ENCODE measurements at places on chromosomes 5 and 9.

- DNase-seq, result no peak
Measured at GRCh38 chr9:1311462-1312042, 261.4 kb downstream of the DMRT2 start.

DNA sequence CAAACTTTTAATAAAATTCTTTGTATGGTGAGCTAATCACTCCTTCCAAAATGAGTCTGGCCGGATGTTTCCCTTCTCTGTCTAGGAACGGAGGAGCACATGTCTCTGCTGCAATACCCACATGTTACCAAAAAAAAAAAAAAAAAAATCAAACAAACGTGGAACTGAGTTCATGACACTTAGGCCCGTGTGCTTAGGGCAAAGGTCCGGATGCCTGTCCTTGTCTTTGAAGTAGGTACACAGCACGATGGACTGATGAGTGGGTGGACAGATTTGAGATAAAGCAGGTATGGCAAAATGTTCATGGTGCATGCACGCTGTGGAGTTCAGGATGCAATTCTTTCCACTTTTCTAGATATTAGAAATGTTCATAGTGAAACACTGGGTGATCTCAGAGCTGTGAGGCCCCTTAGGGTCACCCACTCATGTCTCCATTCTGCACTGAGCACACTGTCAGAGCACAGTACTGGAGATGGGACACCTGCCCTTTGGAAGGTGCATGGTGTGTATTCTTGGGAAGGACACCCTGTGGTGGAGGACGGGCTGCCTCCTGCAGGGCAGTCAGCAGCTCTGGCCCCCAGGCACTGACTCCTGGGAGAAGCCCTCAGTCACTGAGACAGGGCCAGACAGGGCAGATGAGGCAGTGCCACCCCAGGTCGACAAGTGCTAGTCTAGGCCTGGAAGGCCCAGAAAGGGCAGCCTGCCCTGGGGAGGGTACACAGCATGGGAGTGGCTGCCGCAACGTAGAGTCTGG, 43.6 kb downstream of the GADD45G start:
- no peak for DNase-seq

- peak; percentile 56 for DNase-seq
Measured at GRCh38 chr9:133709015-133709611, 29.0 kb downstream of the SARDH start.

GRCh38 chr5:62077823-62078550, 228.0 kb upstream of the KIF2A start:
- DNase-seq, result no peak

DNA sequence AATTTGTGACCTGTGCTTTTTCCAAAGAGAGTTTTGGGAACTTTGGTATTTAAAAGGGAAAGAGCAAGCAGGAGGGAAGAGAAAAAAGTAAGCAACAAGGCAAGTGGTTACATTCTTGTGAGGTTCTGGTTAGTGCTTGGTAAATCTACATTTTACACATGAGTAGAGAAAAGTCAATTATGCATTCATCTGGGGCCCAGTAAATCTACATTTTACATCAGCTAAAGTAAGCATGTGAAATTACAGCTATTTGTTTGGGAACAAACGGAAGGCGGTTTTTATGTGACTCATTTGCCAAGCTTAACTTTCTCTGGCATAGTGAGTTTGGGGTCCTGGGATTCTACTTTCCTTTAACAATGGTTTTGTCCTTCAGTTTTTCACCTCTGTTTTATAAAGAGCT, 102.2 kb downstream of the SNX18 start:
- DNase-seq, result no peak

DNA sequence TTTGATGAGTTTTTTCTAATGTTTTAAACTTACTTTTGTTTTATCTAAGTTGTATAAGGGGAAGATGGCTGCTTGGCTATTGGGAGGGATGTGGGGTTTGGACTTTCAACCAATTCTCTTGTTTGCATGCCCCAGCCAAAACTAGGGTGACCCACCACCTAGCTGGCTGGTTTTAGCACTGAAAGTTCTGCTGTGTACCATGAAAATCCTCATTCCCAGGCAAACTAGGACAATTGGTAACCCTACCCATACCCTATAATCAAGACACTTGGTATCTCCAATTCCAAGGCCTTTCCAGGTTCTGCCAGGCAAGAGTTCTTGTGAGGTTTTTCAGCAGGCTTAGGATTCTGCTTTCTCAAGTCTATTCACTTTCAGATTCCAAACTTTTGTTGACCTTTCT, 13.1 kb downstream of the RAB3C start:
- no peak for DNase-seq

- DNase-seq, result no peak
Measured at GRCh38 chr5:147382776-147383175, 127.1 kb downstream of the DPYSL3 start.

- no peak for DNase-seq
Measured at GRCh38 chr9:3879315-3879714, 353.5 kb upstream of the RFX3 start.

- no peak for DNase-seq
Measured at GRCh38 chr5:137615171-137615775, 116.1 kb upstream of the SPOCK1 start.

- no peak for DNase-seq
Measured at GRCh38 chr5:170077526-170077925, 28.2 kb upstream of the FOXI1 start.

DNA sequence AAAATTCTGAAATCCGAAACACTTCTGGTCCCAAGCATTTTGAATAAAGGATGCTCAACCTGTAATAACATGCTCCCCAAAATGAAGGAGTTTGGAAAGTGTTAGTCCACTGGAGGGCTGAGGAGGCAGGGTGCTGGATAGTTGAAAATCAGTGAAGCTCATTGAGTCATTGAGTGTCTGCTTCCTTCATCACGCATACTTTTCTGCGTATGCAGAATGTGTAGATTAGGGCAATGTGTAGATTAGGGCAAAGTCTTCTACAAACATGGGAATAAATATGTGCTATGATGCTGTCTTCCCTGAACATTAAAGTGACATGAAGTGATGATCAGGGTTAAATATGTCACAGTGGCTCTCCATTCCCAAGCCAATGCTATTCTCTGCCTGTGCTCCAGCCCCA, 193.8 kb downstream of the CFAP90 start:
- no peak for DNase-seq

- DNase-seq, result no peak
Measured at GRCh38 chr5:168073311-168073710, 218.1 kb upstream of the WWC1 start.

DNA sequence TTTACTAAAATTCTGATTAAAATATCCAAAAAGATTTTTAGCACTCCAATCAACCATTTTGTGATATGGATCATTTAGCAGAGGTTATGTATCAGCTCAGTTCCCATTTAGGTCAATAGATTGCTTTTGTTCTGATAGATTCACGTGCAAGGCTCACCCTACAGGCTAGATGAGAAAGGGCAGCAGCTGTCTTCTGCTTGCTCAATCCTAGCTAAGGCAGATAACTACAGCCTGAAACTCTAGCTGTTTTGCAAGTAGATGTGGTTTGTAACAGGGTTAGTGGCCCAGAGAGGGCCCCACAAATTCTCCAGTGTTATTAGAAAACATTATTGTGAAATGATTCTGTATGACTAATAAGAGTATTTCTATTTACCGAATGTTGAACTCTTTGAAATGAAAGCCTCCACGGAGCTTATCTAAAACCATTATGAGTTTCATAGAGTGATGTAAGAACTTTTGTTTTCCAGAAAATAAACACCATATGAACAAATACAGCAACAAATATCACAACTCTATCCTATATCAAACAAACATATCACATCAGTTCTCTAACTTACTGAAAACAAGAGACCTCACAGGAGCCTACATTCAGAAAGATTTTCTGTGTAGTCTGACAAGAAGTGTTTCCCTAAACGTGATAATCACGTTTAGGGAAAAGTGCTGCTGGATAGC, 841.9 kb upstream of the ACO1 start:
- no peak for DNase-seq

DNA sequence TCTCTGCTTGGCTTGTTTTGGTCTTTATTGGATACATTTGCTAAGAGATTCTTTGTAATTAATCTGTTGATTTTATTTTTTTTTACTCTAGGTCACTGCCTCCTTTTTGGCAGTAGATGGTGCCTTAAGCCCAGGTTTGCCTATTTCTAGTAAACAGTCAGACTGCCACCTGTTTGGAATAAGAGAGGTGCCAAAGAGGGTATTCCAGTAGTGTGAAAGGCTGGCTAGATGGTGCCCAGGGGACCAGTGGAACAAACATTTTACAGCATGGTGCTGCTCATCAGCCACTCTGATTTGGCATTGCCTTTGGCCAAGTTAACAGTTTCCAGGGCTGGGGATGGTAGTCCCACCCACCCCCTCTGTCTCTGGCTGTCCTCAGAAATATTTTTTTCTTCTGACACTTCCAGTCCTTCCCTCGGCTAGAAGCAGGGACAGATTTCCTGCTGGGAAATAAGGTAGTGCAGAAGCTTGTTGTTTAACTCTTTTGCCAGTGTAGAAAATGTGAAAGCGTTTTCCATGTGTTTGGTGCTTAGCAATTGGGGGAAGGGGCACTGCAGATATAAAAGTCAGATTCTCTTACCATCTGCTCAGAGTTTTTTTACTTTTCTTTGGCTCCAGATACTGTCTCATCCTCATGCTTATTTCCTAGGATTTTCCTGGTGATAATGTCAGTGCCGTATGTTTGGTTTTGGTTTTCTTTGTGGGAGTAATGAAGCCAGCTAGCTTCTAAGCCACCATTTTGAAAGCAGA, 36.6 kb upstream of the FBXL7 start:
- no peak for DNase-seq

DNA sequence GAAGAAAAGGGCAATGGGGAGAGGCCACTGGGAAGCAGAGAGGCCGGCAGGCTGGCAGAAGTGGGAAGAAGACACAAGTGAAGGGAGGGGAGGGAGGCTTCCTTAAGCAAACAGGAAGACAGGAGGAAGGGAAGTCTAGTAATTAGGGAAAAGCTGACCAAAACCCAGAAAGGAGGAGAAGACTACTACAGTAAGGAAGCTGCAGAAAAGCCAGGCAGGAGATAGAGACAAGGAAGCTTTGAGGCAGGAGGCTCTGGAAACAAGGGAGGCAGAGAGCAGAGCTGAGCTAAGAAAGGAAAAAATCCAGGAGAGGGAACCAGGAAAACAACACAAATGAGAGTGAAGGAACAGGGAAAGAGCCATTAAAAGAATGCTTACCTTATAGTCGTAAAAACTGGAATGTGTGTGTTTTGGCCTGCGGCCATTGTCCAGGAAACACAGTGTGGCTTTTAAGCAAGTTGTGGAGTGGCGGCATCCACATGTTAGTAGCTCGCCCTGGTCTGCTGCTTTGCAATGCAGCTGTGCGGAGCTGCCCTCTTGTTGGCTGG, 317.1 kb upstream of the CLINT1 start:
- DNase-seq, result no peak

DNA sequence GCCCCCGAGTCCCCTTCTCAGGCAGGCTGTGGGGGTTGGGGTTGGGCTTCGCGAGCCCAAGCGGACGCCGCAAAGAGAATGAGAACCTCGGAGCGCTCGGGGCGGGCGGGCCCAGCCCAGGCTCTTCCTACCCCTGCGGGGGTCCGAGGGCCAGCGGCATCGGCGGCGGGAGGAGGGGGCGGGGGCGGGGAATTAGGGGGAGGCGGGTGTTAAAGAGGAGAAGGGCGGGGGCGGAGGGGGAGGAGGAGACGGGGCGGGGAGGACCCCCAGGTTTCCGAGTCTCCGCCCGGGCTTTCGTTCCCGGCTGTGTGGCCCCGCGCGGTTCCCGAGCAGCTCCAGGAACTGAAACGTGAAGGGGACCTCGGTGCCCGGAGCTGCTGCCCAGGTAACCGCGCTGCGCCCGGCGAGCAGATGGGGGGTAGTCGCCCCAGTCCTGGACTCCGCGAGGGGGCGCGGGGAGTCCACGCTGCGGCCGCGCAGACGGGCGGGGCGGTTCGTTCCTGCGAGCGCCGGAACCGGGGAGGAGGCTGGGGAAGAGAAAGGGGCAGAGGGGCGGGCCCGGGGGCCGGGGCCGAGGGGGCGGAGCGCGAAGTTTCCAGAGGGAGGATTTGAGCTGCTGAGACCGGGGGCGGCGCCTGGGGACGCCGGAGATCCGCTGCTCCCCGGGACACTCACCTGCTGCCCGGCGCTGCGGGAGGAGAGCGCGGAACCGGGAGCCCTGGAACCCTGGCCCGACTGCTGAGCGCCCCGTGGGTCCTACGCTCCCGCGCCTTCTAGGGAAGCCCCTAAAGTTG, 38.4 kb upstream of the PLEKHG4B start:
- DNase-seq, result no peak
